ENCODE measurements at places on chromosomes 1 and 21.

GRCh38 chr1:63792152-63792551 lies 18.3 kb downstream of the ROR1 start:
- DNase-seq = no peak

DNA sequence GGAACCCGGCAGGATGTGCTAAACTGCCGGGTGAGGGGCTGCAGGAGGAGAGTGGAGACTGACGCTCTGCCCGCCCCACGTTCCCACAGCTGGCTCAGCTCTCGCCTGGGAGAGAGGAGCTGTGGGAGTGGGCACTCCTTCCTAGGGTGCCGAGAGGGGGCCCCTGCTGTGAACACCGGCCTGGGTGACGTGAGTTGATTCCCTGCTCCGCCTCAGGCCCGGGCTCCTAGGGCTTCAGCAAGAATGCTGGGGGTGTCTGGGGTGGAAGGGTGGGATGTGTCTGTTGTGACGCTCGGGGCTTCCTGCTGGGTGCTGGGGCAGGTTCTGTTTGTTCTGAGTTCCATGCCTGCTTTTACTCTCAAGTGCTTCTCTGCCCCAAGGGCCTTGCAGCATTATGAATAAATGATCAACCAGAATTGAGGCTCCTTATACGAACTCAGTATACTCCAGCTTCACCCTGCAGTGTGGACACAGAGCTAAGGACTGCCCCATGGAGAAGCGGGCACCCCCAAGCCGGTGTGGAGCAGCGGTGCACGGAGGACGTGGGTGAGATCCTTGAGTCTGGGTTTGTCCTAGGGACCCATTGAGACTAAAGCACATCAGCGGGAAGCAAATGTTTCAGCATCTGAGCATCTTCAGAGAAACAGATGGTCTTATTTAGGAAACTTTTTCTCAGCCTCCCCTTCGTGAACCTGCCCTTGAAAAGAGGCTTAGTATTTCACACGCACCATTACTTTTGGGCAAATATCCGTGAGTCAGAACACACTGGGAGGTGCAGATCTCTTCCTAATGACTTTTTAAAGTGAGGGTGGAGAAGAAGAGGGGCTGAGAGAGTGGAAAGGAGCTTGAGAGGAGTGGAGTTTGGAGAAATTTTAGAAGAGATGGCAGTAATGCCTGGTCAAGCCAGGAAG lies 41.7 kb downstream of the SYT6 start:
- no peak for DNase-seq

GRCh38 chr1:53548031-53548491 lies 88.9 kb downstream of the DMRTB1 start:
- DNase-seq = no peak

DNA sequence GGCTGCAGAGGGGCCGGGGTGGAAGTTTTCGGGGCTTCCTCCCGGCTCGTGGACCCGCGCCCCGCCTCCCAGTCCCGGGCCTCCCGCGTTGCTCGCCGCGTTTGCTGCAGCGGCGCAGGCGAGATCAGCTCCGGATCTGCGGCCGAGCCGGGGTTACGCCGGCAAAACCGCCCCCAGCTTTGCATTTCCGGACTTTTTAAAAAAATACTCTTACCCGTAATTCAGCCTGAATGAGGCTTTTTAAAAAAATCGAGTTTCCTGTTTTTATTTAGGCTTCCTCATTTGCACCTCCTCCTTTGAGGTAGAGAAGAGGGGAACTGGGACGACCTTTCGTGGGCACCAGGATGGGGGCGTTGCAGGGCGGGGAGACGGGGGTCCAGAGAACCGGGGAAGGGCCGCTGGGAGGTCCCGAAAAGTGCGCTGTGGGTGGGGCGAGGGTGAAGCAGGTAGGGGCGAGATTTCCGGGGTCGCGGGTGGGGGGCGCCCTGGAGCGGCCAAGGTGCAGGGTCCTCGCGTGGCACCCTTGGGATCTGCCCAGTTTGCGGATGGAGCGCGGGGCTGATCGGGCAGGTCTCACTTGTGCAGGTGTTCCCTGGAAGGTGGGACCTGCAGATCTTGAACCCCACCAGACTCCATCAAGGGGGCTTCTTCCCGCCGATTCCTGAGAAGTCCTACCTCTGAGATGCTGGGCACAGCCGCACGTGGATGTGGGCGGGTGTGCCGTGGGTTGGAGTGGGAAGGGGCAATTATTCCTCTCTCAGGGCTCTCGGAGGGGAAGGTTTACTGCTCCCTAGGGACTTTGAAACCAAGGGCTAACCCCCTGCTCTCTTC lies 1.1 kb downstream of the PIK3CD start:
- DNase-seq = no peak

DNA sequence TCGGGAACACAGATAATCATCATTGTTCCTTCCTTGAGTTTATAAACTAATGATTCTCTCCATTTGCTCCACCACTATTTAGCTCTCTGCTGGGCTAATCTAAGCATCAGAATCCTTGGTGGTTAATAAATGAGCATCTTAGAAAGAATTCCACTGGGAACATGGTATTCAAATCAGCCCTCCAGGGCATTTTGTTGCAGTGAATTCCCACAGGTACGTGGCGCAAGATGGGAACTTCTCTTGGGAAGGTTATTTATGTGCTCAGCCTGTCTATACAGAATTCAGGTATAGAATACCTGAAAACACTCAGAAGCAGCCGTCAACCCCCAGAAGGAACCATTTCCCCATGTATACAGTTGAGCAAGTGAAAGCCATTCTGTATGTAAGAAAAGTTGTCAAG lies 131.5 kb downstream of the NTNG1 start:
- DNase-seq = peak; percentile 59

DNA sequence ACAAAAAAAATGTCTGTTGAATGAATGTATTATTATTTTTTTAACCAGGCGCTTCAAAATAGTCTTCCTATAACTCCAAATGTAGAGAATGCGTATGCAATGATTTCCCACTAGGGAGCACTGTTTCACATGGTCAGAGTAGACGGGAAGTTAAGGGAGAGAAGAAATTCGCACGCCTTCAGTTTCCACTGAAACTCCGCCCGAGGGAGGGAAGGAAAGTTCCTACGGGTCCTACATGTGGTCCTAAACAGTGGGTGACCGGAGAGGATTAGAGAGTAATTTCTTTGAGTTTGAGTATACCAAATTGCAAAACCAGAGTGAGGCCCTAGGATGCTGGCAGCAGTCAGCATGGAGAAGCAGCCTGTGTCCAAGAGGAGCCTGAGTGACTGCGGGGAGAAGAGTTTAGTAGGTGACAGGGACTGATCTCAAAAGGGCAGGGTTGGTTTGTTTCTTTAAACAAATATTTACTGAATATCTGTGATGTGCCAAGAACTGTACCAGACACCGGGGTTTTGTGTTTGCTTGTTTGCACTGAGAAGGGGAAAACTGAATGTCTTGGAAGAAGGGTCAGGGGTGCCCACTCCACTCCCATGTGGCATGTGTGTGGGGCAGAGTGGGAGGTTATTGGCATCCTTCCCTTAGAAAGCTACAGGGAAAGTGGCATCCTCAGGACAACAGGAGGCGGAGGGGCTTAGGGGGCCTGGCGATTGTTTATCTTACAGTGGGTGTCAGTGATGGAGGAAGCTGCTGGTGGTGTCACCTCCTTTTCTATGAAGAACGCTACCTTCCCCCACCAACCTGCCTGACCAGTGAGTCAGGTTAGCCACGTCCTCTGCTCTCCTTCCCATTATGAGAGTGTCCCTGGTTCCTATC lies 22.8 kb downstream of the RNU5D-1 start:
- peak; percentile 57 for DNase-seq

GRCh38 chr1:8133657-8134430 lies 107.7 kb upstream of the ERRFI1 start:
- peak; percentile 87 for DNase-seq

DNA sequence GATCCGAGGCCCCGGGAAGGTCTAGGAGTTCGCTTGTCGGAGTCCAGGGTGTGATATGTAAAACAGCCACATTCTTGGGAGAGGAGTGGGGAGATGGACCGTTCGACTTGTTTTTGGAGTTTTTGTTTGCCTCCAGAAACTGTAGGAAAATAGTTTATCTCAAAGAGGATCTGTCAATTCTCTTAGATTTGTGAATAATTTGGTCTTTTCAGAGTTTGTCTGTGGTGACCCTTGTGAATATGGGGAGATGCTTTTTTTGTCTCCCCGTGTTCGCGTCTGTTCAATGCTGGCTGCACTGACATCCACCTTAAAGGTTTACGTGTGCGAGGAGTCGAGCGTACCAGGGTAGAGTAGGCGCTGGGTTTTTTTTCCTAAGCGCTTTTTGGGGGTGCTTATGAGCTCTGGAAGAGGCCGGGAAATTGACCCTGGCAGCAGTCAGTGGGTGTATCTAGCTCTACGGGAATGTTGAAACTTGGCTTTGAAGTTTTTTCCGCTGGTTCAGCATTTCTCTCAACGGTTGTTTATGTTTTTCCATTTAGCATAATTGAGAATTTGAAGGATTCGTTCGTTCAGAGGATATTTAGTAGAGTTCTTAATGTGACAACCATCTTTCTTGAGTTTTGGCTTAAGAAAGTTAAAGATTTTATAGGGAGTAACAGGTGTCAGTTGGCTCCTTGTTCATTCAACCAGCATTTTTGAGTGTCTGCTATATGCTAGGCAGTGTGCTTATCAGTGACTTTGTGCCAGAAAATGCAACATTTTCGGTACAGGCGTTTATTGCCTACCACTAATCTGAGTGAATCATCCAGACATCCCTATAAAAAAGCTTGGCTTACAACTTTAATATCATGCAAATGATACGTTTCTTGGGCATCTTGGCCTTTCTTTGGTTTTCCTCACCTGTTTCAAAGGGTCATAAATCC lies 1.2 kb downstream of the SZRD1 start:
- no peak for DNase-seq

DNA sequence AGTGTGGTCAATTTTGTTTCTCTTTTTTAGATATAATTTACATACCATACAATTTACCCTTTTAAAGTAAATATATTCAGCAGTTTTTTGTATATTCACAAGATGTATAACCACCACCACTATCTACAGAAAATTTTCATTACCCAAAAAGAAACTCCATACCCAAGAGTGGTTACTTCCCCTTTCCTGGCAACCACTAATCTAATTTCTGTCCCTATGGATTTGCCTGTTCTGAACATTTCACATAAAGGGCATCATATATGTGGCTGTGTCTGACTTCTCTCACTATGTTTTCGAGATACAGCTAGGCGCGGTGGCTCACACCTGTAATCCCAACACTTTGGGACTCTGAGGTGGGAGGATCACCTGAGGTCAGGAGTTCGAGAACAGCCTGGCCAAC lies 13.6 kb downstream of the PACC1 start:
- DNase-seq = no peak

- DNase-seq = no peak
Observed at GRCh38 chr1:54378157-54378873, 27.9 kb downstream of the SSBP3 start.

- no peak for DNase-seq
Observed at GRCh38 chr1:111864862-111865261, 109.2 kb downstream of the DDX20 start.

GRCh38 chr1:167016100-167016750 lies 27.1 kb downstream of the MAEL start:
- DNase-seq = no peak

GRCh38 chr1:112937070-112937469 lies 18.9 kb downstream of the SLC16A1 start:
- no peak for DNase-seq

DNA sequence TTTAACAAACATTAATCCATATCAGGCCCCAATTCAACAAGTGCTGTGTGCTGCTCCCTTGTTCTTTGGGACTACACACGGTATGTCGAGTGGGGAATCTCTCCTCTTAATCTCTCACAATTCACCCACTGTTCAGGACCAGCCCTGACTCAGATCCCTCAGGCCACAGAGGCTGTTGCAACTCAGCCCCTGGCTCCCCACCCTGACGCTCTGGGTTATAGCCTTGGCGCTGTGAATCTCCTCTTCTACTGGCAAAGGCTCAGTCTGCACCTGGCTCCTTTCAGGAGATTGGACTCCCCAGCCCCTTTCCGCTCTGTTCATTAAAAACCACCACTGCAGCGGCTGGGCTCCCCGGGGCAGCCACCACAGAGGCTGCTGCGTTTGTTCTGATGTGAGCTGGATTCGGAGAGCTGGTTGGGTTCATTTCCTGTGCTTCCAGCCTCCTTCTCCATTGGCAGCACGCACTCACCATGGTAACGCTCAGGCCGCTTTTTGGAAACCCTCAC lies 13.0 kb downstream of the CAPN8 start:
- DNase-seq = peak; percentile 78

DNA sequence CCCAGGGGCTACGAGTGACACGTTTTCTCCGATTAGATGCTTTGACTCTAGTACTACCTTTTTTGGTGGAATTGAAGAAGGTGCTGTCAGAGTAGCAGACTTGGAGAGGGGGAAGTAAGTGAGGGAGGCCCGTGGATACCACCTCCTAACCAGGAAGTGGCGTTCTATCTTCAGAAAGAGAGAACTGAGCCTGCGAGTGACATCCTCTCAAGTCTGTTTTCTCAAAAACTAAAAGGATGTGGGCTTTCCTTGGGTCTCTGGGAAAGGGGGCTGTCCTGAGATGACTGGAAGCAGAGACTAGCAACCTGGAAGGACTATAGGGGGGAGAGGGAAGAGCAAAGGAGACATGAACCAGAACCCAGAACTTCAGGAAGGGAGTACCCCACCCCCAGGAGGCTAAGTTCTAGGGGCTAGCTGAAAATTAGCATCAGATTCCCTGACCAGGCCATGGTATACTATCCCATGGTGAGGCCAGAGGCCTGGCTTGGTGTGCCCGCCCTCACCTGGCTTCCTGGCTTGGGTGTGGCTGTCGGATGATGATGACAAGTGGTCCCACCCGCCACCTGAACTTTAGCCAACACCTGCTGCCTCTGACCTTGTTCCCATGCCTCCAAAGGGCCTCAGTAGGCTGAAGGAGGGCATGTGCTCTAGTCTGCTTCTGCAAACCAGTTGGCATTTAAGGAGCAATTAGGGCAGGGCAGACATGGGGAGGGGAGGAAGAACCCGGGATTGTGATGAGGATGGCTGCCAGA lies 49.1 kb downstream of the ATP2B4 start:
- no peak for DNase-seq

GRCh38 chr1:106554294-106554693 lies 502.2 kb upstream of the PRMT6 start:
- peak; percentile 50 for DNase-seq

- no peak for DNase-seq
Observed at GRCh38 chr1:162206300-162206699, 136.8 kb downstream of the NOS1AP start.
